ENCODE measurements at places on chromosomes 7 and 10.

- no peak for DNase-seq
- no peaks in the 10 kb centered on the region for H3K27me3 ChIP-seq
- H3K36me3 ChIP-seq: no peaks in the 10 kb centered on the region
Measured at GRCh38 chr7:28882869-28883470, 75.2 kb downstream of the TRIL start.

GRCh38 chr10:42767906-42768305, 14.7 kb upstream of the BMS1 start:
- no peak overlapping the region for H3K27ac ChIP-seq
- H3K36me3 ChIP-seq: no peaks in the 10 kb centered on the region
- H3K4me3 ChIP-seq: no peak overlapping the region
- peaks cover 8% of the 10 kb centered on the region for H3K27me3 ChIP-seq

GRCh38 chr10:73039635-73040034, 57.0 kb downstream of the P4HA1 start:
- H3K4me1 ChIP-seq: no peaks in the 10 kb centered on the region
- H3K27me3 ChIP-seq: no peaks in the 10 kb centered on the region
- H3K4me3 ChIP-seq: no peak overlapping the region

- no peaks in the 10 kb centered on the region for H3K36me3 ChIP-seq
- no peak overlapping the region for H3K4me3 ChIP-seq
- H3K4me1 ChIP-seq: peaks cover 30% of the 10 kb centered on the region
- peaks cover 90% of the 10 kb centered on the region for H3K27me3 ChIP-seq
- DNase-seq: no peak
Measured at GRCh38 chr7:128935342-128935730, 2.4 kb upstream of the IRF5 start.

DNA sequence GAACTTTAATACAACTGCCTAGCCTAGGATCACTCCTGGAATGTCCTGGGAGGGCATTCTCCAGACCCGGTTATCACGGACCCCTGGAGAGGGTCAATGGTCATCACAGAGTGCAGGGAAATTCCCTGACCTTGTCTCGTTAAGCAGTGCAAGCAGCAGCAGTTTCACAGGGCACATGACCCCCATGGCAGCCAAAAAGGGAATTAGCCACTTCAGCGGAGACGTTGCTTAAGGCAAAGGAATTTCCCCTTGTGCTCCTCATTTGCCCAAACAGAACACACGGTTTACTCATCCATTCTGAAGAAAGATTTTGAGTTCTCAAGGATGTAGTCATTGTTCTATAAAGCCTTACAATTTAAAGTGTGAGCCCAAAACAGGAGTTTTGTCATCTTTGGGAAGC, 260.3 kb downstream of the SNX13 start:
- no peak overlapping the region for H3K4me3 ChIP-seq
- H3K4me1 ChIP-seq: no peaks in the 10 kb centered on the region
- H3K27me3 ChIP-seq: no peaks in the 10 kb centered on the region
- no peak for DNase-seq
- H3K27ac ChIP-seq: no peak overlapping the region

DNA sequence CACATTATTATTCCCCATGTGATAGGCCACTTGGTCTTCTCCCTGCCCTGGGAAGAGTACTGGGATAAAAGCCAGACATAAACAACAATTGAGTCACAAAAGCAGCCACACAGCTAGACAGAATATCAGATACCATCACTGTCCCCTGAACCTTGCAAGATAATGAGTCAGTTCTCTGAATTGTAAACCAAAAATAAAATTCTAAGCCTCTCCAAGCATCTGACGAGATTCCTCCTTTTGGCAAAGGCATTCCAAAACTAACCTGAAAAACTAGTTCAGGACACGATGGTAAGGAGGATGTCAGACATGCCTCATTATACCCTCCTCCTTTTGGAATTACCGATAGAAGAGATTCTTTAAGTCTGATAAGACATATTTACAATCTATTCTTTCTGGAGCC, 450.7 kb downstream of the HTR7 start:
- H3K27me3 ChIP-seq: no peaks in the 10 kb centered on the region
- H3K36me3 ChIP-seq: no peaks in the 10 kb centered on the region
- H3K4me1 ChIP-seq: no peaks in the 10 kb centered on the region
- no peak for DNase-seq
- no peak overlapping the region for H3K27ac ChIP-seq

DNA sequence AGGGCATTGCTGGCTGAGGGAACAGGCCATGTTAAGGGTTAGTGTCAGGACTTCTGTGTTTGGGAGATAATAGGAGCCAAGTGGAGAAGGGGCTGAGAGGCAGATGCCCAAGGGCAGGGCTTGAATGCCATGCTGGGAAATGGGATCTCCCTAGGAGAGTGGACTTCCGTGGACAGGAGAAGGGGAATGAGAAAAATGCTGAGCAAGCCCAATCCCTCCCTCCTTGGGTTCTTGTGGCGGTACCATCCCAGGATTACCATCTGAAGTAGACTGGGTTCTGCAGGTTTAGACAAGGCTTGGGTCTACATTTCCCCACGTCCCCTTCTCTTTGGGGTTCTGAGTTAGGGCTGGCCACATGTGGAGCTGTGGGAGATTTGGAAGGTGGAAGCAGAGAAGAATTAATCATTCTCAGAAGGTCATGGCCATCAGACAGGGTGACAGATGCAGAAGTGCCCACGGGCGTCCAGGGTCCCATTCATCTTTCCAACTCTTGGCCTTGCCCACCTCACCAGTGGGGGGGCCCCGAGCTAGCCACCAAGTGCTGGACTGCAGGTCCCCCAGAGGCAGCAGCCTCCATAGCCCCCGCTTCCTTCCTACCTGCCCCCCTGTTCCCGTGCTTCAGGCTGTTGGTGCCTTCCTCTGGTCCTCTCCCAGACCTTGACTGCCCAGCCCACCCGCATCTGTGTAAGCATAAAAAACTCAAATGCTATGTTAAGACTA, 354.8 kb downstream of the RPS24 start:
- H3K4me1 ChIP-seq: no peaks in the 10 kb centered on the region
- H3K4me3 ChIP-seq: no peak overlapping the region
- DNase-seq: no peak

GRCh38 chr10:43078986-43079273, 2.1 kb downstream of the RET start:
- no peaks in the 10 kb centered on the region for H3K27me3 ChIP-seq
- DNase-seq: peak; percentile 62
- H3K36me3 ChIP-seq: no peaks in the 10 kb centered on the region
- no peak overlapping the region for H3K4me3 ChIP-seq
- no peaks in the 10 kb centered on the region for H3K4me1 ChIP-seq

DNA sequence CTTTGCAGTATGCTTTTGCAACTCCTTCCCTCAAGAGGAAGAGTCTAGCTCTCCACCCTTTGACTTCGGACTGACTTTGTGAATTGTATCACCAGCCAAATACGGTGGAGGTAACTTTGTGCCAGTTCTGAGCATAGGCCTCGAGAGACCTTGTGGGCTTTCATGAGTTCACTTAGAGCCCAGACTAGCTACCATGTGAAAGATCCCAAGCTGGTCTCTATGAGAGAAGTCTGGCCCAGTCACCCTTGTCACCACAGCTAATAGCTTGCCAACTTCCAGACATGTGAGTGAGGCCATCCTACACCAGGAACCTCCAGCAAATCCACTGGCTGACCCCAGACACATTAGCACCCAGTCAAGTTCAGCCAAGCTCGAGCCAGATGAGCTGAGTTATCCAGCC, 72.2 kb upstream of the EXOC4 start:
- DNase-seq: no peak
- no peaks in the 10 kb centered on the region for H3K36me3 ChIP-seq
- peaks cover 33% of the 10 kb centered on the region for H3K27me3 ChIP-seq

- no peaks in the 10 kb centered on the region for H3K36me3 ChIP-seq
- no peak overlapping the region for H3K27ac ChIP-seq
- no peak for DNase-seq
- H3K27me3 ChIP-seq: peaks cover 27% of the 10 kb centered on the region
- no peak overlapping the region for H3K4me3 ChIP-seq
Measured at GRCh38 chr10:47114680-47115186, 185.3 kb upstream of the GDF10 start.

- H3K36me3 ChIP-seq: no peaks in the 10 kb centered on the region
Measured at GRCh38 chr10:32961895-32962369, 3.9 kb upstream of the ITGB1 start.

GRCh38 chr7:77542409-77542808, 5.3 kb downstream of the PTPN12 start:
- H3K4me3 ChIP-seq: no peak overlapping the region
- DNase-seq: no peak
- H3K27ac ChIP-seq: no peak overlapping the region
- peaks cover 21% of the 10 kb centered on the region for H3K4me1 ChIP-seq
- no peaks in the 10 kb centered on the region for H3K36me3 ChIP-seq

Measured in K562 (cell line).